Prostate gland (tissue), 2 donors: ENCODE measurements at places on chromosomes 1 and 21.

DNA sequence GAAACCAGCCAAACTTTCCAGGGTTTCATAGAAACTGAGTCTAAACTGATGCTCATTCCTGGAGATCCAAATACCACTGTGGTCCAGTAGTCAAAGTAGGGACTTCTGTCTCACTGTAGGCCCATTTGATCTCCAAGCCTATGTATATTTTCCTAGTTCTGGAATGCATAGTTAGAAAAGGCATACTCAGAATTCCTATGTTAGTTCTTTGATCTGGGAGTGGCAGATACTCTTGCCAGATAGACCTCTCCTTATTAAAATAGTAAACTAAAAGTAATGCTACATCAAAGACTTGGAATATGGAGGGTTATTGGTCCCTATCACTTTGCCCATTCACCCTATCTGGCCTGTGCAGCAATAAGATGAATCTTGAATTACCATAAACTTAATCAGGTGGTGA is 10.4 kb upstream of the SGIP1 start:
- DNase-seq: no peak

DNA sequence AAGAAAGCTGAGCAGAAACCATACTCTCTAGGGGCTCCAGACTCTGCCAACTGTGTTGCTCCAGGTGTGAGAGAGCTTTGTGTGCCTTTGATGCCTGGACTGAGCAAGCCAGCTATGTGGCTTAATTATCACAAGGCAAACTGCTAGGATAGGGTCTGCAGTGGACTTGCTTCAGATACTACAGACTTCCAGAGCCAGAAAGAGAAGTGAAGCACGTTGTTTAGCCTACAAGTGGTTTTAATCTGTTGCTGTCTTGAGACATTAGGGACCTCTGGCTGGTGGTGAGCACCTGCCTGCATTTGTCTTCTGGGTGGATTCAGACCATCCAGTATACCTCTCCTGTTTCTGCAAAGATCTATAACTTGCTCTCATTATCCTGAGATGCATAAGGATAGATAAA is 353.4 kb upstream of the PLXNA2 start:
- DNase-seq: no peak

GRCh38 chr1:186154651-186155050 is 220.4 kb downstream of the TPR start:
- no peak for DNase-seq

DNA sequence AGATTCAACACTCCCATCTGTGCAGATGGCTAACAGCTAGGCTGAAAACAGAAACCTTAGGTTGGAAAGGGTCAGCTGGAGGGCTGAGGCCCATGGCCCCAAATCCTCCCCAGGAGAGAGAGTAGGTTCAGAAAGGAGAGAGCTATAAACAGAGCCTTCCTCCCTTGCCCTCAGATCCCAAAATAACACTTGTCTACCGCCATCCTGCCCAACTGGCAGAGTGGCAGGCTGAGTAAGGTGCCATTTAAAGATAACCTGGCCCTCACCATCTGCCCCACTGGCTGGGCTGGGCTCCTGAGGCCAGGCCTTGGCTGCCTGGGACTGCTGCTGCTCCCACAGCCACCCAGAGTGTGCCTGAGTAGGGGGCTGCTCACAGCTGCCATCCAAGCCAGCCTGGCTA is 4.3 kb upstream of the SHISA4 start:
- no peak for DNase-seq

GRCh38 chr1:243415663-243416408 is 160.0 kb downstream of the SDCCAG8 start:
- no peak for DNase-seq

DNA sequence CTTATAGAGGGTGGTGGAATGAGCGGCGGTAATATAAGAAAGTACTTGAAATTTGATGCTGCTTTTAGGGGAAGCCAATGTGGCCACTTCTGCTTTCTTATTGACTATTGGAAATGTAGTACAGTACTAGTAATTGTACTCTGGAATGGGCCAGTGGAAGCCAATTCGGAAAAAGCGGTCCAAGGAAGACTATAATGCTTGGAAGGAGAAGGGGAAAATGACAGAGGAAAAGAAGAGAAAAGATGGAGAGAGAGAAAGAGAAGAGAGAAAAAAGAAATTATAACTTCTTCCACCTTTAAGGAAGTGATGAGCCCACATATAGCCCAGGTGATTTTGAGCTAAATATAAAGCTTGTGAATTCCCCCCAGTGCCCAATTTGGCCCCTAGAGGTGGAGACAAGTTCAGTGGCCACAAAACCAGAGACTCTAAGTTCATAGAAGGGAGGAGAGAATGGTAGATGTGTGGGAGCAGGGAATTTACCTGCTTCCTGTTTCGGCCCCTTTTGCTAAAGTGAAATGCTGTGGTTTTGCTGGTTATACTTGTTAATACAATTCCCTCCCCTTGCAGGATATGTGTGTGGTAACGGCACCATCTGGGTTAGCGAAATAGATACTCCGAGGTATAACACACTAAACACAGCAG is 35.7 kb upstream of the DUSP10 start:
- DNase-seq: no peak

DNA sequence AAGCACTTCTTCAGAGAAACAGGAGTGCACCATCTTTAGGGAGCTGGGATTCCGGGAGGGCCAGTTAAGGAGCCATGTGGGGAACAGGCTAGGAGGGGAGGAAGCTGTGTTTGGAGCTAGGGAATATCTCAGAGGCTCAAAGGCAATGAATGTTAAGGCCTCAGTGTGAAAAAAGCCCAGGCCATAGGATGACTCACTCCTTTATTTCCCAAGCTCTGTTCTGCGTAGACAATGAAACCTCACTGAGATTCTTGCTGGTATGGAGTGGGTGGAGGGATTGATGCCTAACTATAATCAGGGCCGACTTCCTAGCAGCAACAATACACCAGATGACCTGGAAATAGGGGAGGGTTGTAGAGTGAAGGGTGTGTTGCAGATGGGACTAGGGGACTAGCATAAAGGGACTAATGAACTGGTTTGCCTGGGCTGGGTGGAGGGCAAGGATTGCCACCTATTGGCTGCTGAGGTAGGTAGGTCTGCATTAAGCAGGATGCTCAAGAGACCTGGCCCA is 2.1 kb downstream of the GNAT2 start:
- no peak for DNase-seq

- DNase-seq: no peak
These were observed 31.2 kb upstream of the FASLG start for GRCh38 chr1:172627702-172628101.

DNA sequence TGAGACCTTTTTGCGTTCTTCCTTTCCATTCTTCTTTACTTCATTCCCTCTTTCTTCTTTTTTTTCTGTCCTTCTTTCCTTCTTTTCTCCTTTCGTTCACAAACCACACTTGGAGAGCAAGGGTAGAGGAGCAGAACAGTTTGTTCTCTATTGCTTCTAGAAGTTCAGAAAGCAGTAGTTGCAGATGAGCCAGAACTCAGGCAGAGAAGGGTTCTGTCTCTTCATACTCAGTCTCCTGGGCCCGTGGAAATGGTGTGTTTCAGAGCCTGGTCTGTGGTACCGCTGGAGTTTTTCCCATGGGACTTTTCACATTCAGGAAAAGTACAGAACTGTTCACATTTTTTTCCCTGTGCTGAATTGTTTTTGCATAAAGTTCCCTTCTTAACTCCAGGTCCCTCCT is 87.0 kb downstream of the ATP5PO start:
- no peak for DNase-seq

DNA sequence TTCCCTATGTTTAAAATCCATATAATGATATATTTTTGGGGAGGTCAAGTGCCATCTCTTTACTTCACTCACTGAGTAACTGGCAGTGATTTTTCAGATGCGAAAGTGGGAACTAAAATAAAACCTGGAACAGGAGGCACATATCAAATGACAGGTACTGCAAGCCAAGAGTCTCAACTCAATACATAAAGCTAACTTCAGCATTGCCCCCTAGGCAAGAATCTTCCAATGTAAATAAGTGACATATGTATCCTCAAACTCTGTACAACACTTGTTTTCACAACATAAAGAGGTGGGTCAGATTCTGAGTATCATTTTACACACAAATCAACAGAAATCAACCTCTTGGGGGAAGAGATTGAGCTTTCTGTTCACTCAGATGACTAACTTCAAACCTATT is 18.1 kb downstream of the DCAF8 start:
- no peak for DNase-seq

- no peak for DNase-seq
These were observed 39.1 kb downstream of the CRYAA start for GRCh38 chr21:43207868-43208267.
